Amniotic stem cell (primary cell): ENCODE measurements at places on chromosomes 3 and 15.

DNA sequence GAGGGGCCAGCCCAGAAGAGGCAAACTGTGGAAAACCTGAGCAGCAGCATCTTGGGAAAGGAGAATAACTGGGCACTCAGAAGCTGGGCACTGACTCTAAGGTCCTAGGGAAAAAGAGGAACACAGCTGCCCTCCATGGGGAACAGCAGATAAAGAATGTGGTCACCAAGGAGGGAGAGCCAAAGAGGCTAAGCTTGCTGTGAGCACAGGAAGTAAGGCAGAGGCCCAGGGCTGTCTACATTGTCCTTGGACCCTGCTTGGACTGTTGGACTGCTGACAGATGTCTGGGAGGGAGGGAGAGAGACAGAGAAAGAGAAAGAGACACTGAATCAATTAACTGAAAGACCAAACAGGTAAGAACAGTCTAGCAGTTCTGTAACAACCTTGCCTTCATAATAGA lies 4.5 kb upstream of the MNS1 start:
- no peak for DNase-seq

DNA sequence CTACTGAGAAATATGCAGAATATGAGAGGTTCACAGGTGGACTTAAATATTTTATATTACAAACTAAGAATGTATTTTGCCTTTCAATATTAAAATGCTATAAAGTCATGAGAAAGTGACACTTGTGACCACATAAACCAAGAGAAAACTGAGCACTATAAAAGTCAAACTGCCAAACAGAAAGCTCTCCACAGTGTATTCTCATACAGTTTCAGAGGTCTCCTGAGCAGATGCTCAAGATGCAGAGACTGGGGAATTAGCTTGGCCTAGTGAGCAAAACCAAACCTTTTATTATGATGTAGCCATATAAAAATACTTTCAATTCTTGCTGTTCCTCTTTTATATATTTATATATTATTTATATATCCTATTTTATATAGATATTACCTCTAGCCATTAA lies 227.8 kb downstream of the TBC1D5 start:
- no peak for DNase-seq

DNA sequence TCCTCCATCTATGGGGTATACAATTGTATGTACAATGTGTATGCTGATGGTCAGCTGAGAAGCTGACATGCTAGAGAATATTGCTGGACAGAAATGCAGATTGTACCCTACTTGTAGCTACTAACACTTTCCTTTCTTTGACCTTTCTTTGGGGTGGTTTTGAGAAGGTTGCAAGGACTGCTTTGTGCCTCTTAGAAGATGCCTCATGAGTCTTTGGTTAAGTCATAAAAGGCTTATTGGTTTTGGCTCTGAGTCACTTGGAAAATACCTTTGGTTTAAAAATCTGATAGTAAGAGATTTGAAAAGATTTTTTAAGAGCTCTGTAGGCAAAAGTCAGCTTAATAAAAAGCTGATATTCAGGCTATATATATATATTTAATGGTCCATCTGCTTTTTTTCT lies 71.5 kb downstream of the ZMAT3 start:
- no peak for DNase-seq

GRCh38 chr3:151452841-151453240 lies 8.0 kb downstream of the IGSF10 start:
- DNase-seq = no peak

DNA sequence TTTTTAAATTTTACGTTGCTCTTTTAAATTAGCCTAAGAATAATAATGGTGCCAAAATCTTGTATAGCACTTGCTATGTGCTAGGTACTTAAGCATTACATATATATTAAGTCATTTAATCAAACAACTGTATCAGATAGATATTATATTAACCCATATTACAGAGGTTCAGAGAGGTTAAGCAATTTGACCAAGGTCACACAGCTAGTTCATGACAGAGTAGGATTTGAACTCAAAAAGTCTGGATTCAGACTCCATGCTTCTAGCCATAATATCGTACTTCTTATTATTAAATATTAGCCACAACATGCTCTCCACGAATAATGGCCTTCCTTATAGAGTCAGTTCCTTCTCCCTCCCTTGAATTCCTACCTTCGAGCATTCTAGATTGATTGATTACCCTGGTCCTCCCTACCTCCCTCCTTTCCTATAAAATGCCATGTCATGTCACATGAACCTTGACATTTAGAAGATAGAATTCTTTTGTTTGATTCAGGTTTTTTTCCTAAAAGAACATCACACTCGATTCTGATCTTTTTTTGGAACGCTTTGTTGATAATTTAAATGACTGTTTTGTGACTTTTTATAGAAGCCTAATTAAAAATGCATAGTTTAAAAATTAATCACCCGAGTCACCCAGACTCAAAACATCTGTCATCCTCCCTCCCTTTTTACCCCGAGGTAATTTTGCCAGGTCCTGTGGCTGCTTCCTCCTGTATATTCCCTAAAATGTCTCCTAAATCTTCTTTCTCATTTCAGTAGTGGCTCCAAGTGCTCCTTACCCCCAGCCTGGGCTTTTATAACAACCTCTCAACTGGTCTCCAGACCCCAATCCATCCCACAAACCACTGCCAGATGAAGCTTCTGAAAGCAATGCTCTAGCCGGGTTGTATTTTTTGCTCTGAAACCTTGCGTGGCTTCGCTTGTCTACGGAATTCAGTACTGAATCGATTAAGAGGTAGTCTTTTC lies 8.5 kb upstream of the PSMD6 start:
- no peak for DNase-seq

GRCh38 chr3:37291275-37291700 lies 116.9 kb upstream of the LRRFIP2 start:
- peak; percentile 48 for DNase-seq

- no peak for DNase-seq
Measured at GRCh38 chr3:158742871-158743663, 10.8 kb upstream of the RARRES1 start.

DNA sequence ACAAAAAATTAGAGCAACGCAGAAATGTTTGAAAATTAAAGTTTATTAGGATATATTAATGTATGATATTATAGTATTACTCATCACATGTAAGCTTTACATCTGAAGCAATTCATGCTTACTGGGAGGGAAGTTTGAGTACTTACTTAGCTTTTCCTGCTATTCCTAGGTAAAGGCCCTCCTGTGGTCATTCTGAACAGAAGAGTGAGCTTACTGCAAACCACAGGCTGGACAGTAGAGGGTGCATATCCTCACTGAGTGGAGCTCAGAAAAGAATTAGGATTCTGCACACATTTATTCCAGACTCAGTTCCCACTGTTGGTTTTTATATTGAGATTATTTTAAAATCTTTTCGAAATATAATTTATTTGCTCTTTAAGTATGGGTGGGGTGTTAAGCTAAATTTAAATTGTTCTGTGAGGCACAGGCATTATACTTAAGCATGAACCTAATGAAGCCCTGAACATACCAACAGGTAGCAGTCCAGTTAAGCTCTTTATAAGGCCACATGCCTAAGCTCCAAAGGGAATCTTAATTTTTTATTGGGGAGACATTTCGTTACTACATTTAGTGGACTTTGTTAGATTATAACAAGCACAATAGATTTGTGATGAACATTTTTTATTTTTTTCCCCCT lies 10.2 kb downstream of the MRPS22 start:
- peak; percentile 26 for DNase-seq
